ENCODE measurements at places on chromosomes 16 and 17. TPM values are rescaled to one million over a fixed set of nuclear protein-coding genes. Genes with fewer than 3 reads are reported as not detected.
A peak's percentile ranks its signal among the peaks of the same experiment; 100 is the strongest.

KREMEN2 gene
- total RNA-seq, result not detected

PMFBP1 gene
- 0.67 TPM for total RNA-seq

ACSM2A gene
- total RNA-seq, result 0.56 TPM

KCNJ18 gene
- not detected for total RNA-seq

SLC35G6 gene
- total RNA-seq, result not detected

SLC4A1 gene
- total RNA-seq, result not detected

DNA sequence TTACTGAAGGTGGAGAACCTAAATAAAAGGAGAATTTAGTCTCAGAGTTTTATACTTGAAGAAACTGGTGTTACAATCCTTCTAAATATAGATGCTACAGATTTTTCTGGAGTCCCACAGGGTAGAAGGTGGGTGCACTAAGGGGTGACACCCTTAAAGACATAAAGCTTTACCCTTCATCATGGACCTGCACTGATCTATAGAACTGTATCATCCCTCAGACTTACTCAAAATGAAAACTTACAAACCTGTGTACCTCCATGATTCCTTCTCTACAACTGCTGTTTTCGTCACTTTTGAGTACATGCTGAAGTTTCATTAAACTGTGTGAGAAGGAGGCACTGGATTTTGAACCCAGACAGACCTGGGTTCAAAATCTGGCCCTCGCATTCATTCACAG is 169.5 kb upstream of the NOG start:
- no peak for DNase-seq

DNA sequence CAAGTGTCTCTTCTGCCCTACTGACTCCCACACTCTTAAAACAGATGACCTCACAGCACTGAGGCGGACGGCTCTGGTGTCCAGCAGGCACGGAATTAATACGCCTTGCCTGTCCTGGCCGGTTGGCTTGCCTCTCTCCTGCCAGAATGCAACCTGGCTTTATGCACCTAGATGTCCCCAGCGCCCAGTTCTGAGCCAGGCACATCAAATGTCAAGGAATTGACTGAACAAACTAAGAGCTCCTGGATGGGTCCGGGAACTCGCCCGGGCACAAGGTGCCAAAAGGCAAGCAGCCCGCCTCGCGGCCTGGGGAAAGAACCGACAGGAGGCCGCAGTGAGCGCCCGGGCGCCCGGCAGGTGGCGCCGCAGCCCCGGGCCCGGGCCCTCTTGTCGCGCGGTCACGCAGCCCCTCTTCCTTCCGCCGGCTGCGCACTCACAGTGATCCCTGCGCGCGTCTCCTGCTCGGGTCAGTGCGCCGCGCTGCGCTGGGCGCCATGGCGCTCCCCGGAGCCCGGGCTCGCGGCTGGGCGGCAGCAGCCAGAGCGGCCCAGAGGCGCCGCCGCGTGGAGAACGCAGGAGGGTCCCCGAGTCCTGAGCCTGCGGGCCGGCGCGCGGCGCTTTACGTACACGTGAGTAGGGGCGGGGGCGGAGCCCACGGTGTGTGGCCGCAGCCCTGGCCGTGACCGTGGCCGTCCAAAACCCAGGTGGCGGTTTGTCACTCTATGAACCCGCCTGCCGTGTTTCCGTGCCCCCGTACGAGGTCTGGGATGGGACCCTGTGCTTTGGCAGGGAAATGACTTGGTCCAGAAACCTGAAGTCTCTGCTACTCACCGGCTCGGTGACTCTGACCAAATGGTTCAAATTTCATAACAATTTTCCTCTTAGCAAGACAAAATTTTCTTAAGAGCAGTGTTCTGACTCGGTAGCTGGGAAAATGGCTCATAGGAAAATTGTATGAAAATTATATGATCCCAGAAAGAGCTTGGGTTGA is at the start of gene RSAD1:
Gene RSAD1 (plus strand): TSS at position 470 of the 991 bp plus-strand sequence. CDS start 25 bp downstream, at position 495.
- peak; percentile 94 for DNase-seq

GRCh38 chr16:3576211-3576610 is 992 bp downstream of the NLRC3 start:
- DNase-seq, result no peak

GRCh38 chr16:64394061-64394460 is 727.8 kb downstream of the CDH11 start:
- DNase-seq, result no peak

DNA sequence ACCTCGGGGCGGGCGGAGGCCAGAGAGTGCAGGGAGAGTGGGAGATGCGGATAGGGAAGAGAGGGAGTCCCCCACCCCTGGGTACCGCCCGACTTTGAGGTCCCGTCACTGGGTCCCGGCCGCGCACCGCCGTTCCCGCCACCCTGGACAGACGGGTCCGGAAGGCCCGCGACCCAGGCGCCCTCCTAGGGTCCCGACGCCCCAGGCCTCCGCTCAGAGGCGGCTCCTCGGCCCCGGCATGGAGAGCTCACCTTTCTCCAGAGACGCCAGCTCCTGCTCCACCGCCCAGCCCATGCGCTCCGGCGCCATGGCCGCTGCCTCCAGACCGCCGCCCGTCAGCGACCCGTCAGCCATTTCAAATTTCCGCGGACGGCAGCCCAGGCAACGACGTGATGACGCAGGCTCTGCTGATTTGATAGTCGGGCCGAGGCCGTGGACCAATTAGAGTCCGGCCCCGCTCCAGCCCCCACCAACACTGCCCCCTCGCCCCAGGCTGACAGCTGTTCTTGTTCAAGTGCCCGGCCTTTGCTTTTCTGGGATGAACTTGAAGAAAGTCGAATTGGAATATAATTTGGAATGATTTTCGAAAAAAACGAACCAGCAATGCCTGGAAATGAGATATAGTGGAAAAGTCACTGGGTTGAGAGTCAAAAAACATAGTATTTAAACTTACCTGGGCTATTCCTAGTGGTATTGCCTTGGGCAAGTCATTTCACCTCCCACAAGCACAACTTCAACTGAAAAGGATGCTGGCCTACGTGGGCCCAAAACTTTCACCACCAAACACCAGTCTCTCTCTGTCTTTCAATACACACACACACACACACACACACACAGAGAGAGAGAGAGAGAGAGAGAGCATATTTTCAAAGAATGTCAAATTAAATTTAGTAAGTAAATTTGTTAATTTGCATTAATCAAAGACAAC is at the start of gene SHCBP1:
Gene SHCBP1 (minus strand): TSS at position 374 of the 928 bp plus-strand sequence. CDS start 20 bp downstream, at position 354.
- DNase-seq, result peak; percentile 78

- DNase-seq, result peak; percentile 56
Observed at GRCh38 chr16:85463672-85464382, 149.3 kb upstream of the GSE1 start.

DNA sequence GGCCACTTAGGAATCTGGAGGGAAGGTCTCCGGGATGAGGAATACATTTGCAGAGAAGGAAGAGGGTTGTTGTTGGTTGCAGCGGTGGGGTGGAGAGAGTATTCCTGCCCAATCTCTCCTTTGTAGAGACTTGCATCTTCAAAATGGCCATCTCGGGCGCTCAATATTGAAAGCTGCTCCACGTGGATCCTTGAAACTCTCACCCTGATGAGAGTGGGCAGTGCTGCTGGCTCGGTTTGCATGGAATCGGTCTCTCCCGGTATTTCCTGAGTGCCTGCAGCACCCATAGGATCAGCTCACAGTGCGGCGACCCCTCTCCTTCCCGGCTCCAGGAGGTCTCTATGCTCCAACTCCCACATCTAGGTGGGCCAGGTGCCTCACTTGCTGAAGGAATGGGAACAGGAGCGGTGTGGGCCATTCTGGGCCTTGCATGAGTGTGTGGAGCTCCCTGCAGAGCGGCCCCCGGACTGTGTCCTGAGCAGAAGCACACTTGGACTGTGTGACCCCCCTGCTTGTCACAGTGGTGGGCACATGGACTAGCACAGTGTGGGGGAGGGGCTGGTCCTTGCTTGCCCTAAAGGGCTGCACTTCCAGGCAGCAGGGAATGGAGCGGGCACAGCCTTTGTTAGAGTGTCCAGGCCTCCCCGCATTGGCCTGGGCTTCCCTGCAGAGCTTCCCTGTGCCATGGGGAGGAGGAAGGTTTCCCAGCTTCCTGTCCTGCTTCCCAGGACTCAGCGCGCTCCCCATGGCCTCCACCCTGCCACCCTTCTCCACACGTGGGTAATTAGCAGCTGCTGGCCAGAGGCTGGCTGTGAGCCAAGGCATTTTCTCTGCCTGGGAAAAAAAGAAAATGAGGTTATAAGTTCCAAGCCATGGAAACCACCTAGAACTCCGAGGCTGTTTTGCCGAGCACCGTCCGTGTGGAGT is 139.3 kb downstream of the IRF8 start:
- peak; percentile 60 for DNase-seq

DNA sequence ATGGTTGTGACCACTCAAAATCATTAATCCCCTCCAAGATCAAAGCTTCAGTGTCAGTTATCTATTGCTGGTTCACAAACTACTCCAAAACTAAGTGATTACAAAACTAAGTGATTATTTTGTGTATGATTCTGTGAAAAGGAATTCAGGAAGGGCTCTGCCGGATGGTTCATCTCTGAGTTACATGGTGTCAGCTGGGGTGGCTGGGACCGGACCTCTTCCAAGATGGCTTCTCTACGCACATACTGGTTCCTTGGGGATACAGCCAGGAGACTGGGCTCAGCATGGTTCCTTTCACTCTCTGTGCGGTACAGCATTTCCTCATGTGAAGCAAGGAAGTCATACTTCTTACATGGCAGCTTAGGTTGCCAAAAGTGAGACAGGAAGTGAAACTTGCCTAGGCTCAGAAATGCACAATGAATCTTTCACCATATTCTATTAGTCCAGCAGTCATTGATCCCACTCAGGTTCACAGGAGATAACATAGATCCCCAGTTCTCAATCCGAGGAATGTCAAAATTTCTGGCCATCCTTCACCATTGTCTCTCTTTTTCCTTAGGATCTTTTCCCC is 97.9 kb upstream of the IRX6 start:
- no peak for DNase-seq

- no peak for DNase-seq
Observed at GRCh38 chr17:1216217-1217088, 36.7 kb upstream of the ABR start.

DNA sequence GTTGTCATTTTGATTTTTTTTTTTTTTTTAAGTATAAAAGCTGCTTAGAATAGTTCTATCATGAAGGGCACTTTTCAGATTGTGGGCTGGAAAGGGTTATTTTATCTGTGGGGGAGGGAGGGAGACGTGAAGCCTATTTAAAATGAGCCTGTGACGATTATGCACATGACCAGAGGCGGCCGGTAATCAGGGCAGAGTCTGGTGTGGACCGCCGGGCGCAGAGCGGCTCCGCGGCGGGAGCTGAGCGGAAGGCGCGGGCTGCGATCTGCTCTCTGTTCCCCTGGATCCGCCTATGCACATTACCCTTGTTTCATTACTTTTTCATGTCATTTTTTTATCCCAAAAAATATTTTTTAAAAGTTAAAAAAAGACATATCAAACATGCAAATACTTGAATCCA is 23.5 kb downstream of the TMC6 start:
- no peak for DNase-seq

DNA sequence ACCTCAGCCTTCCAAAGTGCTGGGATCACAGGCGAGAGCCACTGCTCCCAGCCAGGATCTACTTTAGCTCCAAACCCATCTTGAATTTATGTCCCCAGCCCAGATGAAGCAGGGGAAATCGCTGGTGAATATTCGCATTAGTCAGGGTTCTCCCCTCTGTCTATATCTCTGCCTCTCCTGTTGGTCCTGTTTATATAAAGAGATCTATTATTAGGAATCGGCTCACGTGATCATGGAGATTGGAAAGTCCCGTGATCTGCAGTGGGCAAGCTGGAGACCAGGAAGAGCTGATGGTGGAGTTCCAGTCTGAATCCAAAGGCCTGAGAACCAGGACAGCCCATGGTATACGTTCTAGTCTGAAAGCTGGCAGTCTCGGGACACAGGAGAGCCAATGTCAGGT is 382.8 kb downstream of the SEC14L1 start:
- no peak for DNase-seq

GRCh38 chr17:1313270-1314005 is 34.0 kb downstream of the TRARG1 start:
- no peak for DNase-seq

DNA sequence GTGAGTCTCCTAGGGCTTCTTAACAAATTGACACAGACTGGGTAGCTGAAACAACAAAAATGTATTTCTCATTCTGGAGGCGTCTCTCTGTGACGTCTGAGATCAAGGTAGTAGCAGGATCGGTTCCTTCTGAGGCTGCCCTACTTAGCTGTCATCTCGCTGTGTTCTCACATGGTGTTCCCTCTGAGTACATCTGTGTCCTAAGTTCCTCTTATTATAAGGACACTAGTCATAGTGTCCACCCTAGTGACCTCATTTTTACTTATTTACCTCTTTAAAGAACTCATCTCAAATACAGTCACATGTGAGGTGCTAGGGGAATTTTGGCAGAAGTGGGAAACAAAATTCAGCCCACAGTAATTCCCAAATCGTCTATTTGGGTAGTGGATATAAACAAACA is 529.1 kb downstream of the NPIPA7 start:
- no peak for DNase-seq

- DNase-seq, result peak; percentile 69
Observed at GRCh38 chr16:48542020-48542473, 67.9 kb downstream of the N4BP1 start.

DNA sequence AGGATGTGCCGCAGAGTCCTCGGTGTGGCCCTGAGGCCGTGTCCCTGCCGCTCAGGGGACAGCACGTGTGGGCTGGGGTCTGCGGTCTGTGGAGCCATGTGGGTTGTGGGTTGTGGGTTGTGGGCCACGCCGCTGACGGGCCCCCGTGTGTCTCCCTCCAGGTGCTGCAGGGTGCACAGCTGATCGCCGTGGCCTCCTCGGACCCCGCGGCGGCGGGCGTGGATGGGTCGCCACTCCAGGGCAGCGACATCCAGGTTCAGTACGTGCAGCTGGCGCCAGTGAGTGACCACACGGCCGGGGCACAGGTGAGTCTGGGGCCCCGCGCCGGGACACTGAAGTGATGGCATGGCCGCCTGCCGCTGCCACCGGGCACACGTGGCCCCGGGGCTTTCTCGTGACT is 120.7 kb downstream of the BANP start:
- no peak for DNase-seq

DNA sequence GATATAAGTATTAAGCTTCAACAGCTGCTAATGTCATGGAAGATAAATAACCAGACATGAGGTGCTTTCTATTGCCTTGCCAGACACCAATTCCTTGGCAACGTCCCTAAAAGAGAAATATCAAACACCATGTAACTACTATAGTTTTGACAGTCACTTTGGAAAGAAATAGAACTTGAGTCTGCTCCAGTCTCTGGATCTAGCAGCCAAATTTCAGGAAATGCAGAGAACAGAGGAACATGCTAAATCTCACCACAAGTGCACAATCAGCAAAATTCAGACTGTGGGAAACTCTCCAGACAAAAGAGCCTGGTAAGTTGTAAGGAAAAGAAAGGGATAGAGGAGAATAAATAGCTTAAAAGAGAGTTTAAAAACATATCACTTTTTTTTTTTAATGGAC is 28.4 kb upstream of the TANC2 start:
- DNase-seq, result no peak

DNA sequence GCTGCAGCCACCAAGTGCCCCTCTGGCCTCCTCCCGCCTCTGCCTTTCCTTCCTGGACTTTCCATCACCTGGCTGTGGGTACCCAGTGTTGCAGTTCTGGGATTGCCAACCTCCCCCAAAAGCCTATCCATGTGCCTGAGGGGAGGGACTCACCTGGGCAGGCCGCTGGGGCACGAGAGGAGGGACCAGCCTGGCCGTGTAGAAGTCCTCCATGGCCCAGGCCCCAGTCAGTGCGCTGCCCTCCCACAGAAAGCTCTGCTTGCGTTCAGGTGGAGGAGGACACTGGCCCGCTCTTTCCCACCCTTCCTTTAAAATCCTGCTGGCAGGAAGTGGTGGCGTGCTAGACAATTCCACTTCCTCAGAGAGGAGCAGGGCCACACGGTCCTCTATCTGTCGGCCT is 14.2 kb downstream of the SLX4 start:
- no peak for DNase-seq

Measured in thyroid gland (tissue), 4 donors.